Activated B cell treated with CpG ODN at 0.5 μM for 24 hours (primary cell): ENCODE measurements at places on chromosomes 4 and X.

DNA sequence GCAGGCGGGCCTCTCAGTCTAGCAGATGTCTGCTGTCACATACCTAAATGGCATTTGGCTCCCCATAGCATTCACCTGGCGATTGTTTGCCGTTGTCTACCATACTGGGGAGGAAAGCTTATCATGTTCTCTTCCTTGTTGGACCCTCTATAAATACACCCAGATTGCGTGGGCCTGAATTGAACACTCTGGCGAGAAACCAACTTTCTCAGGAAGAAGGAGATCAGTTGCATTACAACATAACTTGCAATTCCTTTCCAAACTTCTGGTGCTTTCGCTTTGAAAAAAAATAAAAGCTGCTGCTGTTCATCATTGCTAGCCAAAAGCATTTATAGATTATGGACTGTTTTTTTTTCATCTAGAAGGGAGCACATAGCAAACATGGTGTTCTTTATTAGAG lies 230.0 kb upstream of the GPC4 start:
- no peak for DNase-seq

DNA sequence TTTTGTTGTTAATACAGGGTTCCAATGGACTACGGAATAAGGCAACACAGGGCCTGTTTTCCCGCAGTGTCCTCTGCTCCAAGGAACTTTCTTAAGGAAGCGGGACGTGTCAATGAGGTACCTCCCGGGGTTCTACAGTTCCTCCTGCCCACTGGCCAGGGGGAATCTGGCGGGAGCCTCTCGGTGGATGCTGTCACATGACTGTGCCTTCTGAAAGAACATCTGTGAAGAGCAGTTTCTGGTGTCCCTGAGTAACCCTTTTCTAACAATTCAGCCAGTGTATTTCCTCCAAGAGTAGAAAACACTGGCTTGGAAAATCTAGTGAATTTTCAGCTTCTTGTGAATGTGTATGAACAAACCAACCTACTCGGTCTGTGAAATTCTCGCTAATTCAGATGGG lies 32.7 kb downstream of the MFAP3L start:
- DNase-seq = no peak

DNA sequence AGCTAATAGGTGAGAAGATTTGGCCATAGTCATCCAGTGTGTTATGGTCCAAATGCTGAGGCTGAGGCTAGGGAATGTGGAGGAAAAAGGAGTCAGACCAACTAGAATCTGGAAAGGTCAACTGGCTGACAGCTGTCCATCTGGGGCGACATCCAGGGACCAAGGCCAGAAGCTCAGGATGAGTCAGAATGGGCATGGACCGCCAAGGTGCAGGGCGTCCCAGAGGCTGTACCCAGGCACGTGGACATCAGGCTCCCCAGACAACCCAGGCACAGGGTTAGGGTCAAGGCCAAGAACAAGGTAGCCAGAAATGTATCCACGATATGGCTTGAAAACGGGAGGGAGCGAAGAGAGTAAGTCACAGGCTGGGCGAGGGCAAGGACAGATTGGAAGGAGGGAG lies 26.1 kb upstream of the PTTG2 start:
- DNase-seq = no peak

- DNase-seq = no peak
These were observed 1620.4 kb downstream of the PCDH7 start for GRCh38 chr4:32340591-32340990.

- no peak for DNase-seq
These were observed 106.4 kb downstream of the ABLIM2 start for GRCh38 chr4:8052160-8052691.

DNA sequence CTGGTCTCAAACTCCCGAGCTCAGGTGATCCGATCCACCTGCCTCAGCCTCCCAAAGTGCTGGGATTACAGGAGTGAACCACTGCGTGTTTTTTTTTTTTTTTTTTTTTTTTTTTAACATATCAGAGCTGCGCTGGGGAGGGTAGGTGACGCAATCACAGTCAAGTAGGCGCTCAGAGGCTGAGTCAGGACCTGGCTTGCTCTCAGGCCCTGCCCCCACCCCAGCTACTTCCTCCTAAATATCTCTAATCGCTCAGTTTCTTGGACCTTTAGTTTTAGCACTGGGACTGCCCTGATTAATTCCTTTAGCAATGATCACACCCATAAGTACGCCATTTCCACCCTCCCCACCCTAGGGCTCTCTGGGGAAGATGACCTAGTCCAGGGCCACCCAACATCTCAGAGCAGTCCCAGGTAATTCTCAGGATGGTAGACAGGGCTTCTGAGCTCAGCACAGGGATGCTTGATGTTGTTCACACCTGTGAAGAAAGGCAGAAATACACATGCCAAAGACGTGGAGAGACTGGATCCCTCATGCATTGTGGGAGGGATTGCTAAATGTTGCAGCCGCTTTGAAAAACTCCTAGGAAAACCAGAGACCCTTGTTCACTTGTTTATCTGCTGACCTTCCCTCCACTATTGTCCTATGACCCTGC lies 50.2 kb downstream of the DDX3X start:
- no peak for DNase-seq

DNA sequence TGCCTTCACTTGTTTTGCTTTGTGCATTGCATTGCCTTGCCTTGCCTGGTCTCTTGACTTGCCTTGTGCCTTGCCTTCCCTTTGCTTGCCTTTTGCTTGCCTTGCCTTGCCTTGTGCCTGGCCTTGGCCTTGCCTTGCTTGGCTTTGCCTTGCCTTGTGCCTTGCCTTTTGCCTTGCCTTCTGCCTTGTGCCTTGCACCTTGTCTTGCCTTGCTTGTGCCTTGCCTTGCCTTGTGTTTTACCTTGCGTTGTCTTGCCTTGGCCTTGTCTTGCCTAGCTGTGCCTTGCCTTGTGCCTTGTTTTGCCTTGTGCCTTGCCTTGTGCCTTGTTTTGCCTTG lies 95.3 kb downstream of the TAB3 start:
- no peak for DNase-seq

DNA sequence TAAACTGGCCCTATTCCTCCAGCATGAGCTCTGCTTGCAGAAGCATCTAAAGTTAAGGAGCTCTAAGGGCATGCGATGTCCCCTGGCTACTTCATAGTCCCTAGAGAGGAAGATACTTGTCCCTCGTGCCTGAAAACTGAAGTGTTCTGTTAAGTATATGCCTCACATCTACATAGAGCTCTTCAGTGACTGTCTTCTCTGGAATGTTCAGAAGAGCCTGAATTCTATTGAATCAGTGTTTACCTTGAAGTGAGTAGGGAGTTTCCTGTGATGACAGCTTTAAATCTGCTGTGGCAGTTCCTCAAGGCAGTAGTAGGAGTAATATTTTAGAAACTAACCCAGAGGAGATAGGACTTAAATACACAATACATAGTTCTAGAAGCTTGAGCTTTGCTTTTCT lies 111.2 kb downstream of the ZNF518B start:
- no peak for DNase-seq

DNA sequence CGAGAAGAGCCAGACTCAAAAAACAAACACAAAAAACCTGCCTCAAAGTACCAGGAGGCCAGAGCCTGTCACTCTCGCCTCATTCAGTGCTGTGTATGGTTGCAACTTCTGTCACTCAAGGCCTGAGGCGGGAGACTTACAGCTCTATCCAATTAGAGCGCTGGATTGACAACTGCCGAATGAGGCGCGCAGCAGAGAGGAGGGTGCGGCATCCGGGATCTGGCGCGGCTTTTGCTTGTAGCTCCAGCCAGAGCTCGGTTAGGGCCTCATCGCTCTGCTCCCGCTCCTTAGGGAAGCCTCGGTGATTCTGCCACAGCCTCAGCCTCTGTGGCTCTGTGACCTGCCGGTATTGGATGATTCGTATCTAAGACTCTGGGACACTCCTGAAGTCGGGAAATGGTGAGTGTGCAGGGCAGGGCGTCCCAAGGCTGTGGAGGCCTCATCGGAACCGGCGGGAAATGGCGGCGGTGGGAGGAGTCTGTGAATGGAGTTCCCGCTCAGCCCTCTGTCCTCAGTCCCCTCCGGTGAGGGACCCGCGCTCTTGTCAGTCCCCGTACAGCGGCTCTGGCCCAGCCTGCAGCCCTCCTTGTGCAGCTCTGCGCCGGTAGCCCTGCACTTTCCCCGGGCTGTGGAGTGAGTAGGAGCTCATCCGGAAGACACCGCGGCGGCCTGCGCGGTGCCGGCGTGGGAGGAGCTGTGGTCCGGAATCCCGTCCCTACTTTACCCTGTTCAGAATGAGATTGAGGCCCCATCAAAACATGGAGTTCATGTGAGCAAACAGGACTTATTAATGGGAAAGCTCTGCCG lies at the start of gene ZNF718:
Gene ZNF718, plus strand, starts transcription at position 227 of the 807 bp plus-strand sequence. Its CDS starts 170 bp downstream, at position 397.
- peak; percentile 80 for DNase-seq

DNA sequence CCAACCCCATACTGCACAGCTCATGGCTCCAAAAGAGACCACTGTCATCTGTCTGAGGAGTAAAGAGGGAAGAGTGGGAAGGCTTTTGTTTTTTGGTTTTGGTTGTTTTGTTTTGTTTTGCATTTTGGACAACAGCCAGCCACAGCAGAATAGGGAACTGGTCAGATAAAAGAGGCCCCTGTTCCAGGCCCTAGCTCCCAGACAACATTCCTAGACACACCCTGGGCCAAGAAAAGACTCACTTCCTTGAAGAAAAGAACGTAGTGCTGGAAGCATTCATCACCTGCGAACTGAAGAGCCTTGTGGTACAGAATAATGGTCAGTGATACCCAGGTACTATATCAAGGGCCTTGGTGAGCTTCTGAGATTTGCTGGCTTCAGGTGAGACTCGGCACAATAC lies 619.4 kb upstream of the SPANXN1 start:
- no peak for DNase-seq

GRCh38 chr4:120555058-120555457 lies 367.5 kb downstream of the PRDM5 start:
- DNase-seq = no peak

DNA sequence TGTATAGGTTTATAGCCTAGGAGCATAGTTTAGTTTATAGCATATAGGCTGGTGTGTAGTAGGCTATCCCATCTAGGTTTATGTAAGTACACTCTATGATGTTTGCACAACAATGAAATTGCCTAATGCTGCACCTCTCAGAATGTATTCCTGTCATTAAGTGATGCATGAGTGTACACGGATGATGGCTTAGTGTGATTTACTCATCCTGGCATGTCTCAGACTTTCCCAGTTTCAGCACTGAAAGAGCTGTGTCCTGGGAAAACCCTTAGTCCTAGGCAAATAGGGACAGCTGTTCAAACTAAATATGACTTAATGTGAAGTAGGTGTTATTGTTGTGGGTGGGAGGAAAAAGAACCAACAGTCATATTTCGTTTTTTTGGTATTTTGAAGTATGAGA lies 264.9 kb upstream of the MAGEB18 start:
- DNase-seq = no peak

DNA sequence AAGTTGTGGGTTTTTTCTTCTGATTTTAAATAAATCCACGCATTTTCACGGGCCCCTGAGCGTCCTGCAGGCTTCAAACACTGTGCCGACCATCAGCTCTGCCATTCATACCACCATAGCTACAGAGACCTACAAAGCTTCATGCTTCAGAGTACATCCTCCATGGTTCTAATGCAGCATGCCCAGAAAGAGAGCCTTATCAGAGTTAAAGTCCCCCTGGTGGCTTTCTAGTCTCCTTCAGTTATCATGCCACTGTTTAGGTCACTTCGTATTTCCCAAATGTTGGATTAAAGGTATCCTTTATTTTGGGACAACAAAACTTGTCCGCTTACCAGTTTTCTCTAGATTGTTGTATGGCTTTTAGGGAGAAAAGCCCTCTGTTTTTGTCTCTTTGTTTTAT lies 66.7 kb upstream of the VCX2 start:
- no peak for DNase-seq

- no peak for DNase-seq
These were observed 36.4 kb upstream of the LCORL start for GRCh38 chr4:18057821-18058533.

- no peak for DNase-seq
These were observed 124.8 kb upstream of the PACRGL start for GRCh38 chr4:20575486-20575885.

- no peak for DNase-seq
These were observed 33.8 kb downstream of the CRLF2 start for GRCh38 chrX:1178580-1179057.

GRCh38 chr4:38069271-38069760 lies 109.1 kb downstream of the PTTG2 start:
- no peak for DNase-seq

DNA sequence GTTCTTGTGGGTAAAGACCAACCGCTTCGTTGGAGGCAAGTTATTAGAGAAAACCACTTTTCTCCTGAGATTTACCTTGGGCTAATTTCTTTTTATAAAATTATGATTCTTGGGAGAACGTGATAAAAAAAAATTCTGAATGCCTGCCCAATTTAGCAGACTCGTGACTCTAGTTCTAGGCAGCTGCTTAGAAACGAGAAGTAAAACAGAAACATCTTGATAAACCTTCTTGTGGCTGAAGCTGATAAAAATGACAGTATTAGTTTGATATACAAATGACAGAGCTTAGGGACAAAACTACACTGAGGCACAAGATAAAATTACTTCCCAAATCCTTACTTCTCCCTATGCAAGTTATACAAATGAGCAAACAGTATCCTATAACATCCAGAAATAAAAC lies 458.9 kb upstream of the TEX13C start:
- DNase-seq = no peak

DNA sequence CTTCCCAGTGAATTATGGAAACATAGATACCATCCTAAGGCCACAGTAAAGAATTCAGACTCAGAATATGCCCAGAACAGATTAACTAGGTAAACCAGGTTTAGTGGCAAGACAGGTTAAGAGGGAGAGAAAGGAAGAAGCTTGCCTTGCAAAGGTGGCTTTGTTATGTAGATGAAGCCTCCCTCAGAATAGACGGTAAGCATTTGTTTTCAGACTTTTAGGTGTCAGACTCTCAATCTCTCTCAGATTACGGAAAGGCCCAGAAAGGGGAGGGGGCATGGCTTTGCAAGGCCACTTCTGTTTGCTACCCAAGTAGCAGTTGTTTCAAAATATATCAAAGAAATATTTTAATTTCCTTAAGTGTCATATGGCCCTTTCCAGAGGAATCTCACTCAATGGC lies 457.1 kb upstream of the BOD1L1 start:
- DNase-seq = no peak

- DNase-seq = no peak
These were observed 42.5 kb upstream of the ANTXR2 start for GRCh38 chr4:80115368-80116181.

DNA sequence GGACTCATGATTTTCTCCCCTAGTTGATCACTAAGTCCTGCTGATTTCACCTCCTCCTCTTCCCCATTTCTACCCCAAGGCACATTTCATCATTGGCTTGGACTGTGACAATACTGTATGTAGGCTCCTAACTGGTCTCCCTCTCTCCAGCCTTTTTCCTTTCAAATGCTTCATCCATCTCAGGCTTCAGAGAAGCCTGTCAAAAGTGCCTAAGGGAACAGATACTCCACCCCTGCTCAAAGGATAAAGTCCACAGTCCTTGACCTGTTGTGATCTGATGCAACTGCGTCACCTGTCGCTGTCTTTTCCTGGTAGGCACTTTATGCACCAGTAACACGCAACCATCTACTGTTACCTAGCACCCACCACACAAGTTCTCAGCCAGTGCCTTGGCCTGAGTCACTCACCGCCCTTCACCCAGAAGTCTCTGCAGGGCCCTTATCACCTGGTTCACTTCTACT lies 12.8 kb downstream of the SCARB2 start:
- DNase-seq = no peak
